T-helper 2 cell treated with Interferon-gamma antibody and Interleukin-4, amounts not matched to agents 5 μg/mL and 100 μg/mL, for 36 hours (primary cell): ENCODE measurements at places on chromosomes 7 and 10.

DNA sequence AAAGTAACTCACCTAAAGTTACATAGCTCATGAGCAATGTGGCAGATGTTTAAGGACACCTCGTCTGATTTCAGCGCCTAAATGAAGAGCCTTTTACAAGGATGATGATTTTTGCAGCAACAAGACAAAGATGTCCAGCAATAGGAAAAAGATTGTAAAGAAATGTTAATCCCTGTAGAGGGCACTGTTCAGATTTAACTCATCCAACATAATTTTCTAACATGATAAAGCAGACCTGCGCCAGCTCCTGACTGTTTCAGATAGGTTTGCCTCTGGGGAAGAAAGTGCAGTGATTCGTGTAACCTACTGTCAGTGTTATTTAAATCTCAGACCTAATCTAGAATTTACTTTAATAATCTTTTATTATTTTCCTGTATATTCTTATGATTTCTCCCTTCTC lies 595.2 kb downstream of the AUTS2 start:
- no peak for DNase-seq

GRCh38 chr7:108066486-108066885 lies 63.5 kb upstream of the LAMB1 start:
- no peak for DNase-seq

DNA sequence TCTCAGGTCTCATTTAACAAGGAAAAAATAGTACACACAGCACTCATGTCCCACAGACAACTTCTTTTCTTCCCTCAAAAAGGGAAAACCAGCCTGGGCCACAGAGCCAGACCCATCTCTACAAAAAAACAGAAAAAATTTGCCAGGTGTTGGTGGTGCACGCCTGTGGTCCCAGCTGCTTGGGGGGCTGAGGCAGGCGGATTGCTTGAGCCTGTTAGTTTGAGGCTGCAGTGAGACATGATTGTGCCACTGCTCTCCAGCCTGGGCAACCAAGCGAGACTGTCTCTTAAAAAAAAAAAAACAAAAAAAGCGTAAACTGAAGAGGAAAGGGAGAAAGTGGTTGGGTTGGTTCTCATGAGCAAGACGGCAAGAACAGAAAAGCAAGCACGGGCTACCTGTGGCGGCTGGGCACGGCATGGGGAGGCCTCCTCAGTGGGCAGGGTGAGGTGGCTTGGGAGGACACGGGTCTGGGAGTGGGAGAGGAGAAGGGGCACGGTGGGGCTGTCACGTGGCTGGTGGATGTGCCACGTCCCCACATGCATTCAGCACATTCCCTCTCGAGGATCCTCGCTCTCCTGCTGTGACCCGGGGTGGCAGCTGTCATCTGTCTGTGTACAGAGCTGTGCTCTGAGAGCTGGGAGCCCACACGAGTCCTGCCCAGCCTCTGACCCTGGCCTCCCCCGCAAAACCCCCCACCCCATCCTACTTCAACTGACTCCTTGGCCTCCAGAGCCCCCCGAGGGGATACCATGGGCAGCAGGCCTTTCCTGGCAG lies 219.7 kb downstream of the MLLT10 start:
- no peak for DNase-seq

DNA sequence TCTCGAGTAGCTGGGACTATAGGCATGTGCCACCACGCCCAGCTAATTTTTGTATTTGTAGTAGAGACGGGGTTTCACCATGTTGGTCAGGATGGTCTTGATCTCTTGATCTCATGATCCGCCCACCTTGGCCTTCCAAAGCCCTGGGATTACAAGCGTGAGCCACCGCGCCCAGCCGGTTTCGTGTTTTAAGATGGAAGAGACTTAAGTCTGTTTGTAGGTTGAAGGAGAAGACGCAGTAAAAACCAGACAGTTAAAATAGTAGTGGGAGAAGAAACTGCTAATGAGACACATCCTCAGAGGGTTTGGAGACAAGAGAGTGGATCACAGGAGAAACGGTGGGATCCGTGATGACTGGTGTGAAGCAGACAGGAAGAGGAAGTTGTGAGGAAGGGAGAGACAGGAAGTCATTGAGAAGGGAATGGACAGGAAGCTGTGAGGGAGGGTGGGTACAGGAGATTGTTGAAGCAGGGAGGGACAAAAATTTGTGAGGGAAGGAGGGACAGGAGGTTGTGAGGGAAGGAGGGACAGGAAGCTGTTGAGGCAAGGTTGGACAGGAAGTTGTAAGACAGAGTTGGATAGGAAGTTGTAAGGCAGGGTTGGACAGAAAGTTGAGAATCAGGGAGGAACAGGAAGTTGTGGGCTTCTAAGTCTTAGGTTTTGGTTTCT lies 115.5 kb downstream of the WDFY4 start:
- DNase-seq, result no peak

GRCh38 chr7:17289074-17289645 lies 9.3 kb upstream of the AHR start:
- no peak for DNase-seq

DNA sequence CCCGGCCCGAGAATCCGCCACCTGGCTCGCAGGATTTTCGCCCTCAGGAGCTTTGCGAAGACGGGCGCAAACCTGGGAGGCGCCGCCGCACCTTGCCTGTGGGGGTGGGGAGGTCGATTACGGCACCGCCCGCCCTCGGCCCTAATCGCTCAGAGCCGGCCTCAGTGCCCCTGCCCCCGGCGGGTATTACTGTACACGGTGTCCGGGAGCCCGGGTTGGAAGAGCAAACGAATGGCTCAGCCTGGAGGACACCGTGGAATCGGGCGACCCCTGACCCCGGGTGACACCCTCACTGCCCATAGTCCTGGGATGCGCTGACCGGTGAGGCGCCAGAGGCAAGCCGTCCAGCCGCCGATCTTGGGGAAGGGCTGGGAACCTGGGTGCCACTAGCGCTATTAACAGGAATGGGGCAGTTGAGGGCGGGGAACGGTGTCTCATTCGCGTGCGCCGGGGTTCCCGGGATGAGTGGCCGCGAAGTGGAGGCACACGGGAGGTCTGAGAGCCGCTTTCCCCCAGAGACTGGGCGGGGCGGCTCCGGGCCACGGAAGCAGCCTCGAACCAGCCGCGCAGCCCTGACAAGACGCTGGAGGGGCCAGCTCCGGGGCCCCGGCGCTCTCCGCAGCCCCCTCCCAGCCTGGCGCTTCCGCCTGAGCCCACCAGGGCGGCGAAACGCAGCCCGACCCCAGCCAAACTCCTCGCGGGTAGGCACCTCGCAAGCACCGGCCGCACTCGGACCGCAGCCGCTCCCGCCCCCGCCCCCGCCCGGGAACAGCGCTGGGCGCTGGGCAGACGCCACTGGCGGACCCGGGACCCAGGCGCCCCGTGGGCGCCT lies 167.5 kb downstream of the NRF1 start:
- DNase-seq, result no peak

- no peak for DNase-seq
Measured at GRCh38 chr7:32525839-32526238, 30.6 kb downstream of the AVL9 start.

GRCh38 chr7:6533893-6534495 lies 17.3 kb downstream of the GRID2IP start:
- DNase-seq, result peak; percentile 55

GRCh38 chr7:142516038-142516501 lies 233.2 kb upstream of the PRSS1 start:
- no peak for DNase-seq

GRCh38 chr10:104351061-104351702 lies 2.5 kb upstream of the CFAP58 start:
- DNase-seq, result no peak

- DNase-seq, result no peak
Measured at GRCh38 chr7:54838175-54838910, 79.3 kb upstream of the SEC61G start.

DNA sequence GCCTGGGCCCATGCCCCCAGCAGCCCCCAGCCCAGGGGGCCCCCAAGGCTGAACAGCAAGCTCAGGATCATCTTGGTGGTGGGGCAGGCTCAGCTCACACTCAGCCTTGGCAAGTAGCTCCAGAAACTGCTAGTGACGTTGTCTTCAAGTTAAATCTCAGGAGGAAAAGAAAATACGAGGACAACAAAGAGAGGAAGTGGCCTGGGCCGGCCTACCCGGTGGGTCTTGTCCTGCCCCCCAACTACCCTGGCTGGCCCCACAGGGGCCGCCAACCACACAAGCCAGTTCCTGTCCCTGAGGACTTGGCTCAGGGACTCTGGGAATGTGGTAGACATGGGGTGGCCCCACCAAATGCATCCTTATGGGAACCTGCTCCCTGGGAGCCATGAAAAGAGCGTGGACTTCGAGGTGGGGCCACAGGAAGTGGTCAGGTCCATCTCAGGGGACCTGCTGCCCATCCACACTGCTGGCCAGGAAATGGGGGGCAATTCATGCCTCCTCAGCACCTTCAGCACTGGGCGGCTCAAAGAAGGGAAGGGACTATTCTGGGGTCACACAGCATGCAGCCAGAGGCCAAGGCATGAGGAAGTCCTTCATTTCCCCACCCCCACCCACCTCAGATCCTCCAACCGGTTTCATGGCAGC lies at the start of gene MMRN2:
MMRN2 (minus strand) TSS at position 145 of the 645 bp plus-strand sequence; CDS start at position 71, 74 bp downstream.
- DNase-seq, result no peak

- DNase-seq, result no peak
Measured at GRCh38 chr7:157577796-157578339, 241.1 kb downstream of the DNAJB6 start.

DNA sequence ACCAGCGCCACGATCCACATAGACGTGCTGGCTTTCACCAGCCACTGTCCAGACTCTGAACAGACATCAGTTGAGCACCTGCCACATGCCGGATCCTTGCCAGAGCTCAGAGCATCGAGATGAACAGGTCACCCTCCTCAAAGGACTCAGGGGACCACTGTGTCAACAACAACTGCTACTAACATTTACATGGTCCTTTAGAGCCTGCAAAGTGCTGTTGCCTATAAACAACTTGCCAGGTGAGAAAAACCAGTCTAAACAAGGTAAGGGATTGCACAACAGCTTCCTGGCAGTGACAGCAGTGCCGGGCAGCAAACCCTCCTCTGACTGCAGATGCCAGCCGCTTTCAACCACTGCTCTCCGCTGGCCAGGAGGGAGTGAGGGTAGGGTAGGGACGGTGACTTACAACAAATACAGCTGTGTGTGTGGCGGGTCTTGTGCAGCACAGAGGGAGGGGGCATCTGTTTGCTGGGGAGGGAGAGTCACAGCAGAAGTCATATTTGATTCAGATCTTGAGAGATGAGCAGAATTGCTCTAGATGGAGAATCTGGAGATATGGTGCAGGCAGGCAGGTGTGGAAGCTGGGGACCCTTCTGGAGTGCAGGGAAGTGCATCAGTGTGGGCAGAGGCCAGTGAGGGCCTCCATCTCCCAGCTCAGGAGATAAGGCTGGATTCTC lies 32.8 kb upstream of the RHEB start:
- no peak for DNase-seq

DNA sequence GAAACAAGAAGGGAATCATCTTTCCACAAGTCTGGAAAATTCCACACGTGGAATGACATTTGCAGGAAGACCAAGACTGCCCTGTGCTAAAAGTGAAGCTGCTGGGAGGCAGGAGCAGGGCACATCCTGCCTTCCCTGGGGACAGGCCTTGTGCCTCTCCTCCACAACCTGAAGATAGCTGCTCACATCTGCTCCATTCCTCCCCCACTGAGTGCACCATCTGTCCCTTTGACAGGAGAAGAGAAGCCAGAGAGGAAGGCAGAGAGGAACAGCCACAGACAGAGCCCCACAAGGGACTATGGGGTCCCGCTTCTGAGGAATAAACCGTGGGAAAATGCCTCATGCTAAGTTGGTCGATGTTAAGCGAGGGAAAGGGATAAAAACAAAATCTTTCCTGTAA lies 15.9 kb upstream of the FAM171A1 start:
- DNase-seq, result no peak

GRCh38 chr7:70856901-70857630 lies 274.9 kb upstream of the GALNT17 start:
- DNase-seq, result peak; percentile 23

DNA sequence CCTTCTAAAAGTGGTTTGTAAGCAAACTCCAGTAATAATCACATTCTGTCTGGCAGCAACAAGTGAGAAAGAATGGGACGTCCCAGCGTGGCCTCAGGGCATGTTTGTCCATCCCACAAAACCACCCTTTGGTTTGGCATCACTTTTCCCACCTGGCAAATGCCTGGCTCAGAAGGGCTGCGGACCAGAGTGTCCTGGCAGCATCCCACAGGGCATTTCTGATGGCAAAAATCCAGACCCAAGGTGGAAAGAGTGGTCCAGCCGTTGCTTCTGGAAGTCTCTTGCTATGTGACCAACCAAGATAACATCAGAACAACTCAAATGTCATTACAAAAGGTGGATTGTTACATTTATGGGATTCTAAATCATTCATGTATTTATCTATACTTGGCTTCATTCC lies 174.4 kb downstream of the CREB5 start:
- no peak for DNase-seq

GRCh38 chr7:29040579-29040925 lies 82.4 kb upstream of the TRIL start:
- no peak for DNase-seq

GRCh38 chr7:1432411-1433082 lies 26.7 kb downstream of the MICALL2 start:
- DNase-seq, result peak; percentile 47

DNA sequence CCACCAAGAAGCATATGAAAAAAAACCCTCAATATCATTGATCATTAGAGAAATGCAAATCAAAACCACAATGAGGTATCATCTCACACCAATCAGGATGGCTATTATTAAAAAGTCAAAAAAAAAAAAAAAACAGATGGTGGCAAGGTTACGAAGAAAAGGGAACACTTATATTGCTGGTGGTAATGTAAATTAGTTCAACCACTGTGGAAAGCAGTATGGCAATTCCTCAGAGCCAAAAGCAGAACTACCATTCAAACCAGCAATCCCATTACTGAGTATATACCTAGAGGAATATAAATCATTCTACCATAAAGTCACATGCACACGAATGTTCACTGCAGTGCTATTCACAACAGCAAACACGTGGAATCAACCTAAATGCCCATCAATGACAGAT lies 46.0 kb downstream of the CNOT4 start:
- no peak for DNase-seq

DNA sequence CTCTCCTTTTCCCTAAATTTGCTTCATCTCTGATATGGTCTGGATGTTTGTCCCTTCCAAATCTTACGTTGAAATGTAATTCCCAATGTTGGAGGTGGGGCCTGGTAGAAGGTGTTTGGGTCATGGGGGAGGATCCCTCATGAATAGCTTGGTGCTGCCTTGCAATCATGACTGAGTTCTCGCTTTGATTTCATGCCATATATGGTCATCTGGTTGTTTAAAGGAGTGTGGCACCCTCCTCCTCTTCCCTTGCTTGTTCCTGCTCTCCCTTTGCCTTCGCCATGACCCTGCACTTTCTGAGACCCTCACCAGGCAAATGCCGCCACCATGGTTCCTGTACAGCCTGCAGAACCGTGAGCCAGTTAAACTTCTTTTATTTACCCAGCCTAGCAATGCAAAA lies 14.5 kb downstream of the NOBOX start:
- no peak for DNase-seq
